NCI-H2081 treated with DMSO at 0.1 percent for 48 hours (cell line): ENCODE measurements at places on chromosomes 1 and 21.
A peak's percentile ranks its signal among the peaks of the same experiment; 100 is the strongest.

DNA sequence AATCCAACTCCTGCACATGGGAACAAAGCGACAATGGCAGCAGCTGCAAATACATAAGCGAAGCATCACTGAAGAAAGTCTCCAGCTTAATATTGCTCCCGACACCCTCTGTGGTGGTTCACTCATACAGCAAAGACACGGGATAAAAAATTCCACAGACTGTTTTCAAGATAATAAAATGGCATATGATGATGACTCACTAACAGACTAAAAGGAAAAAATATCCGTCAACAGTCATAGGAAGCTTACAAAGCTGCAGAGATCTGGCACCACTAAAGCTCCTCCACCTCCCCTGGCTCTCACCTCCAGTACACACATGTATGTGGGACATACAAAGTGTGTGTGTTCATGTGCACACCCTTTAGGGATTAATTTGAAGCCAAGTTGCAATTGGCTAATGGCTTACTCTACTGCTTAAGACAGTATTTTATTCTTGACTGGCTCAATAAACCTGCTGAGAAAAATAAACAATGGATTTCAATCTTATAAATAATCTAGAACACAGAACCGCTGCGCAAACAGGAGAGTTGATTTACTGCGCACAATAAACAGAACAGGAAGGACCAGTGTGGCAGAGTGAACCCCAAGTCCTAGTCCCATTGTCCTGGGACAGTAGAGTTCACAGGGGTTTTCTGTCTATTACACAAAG is 94.4 kb downstream of the SLC45A1 start:
- no peak for DNase-seq

DNA sequence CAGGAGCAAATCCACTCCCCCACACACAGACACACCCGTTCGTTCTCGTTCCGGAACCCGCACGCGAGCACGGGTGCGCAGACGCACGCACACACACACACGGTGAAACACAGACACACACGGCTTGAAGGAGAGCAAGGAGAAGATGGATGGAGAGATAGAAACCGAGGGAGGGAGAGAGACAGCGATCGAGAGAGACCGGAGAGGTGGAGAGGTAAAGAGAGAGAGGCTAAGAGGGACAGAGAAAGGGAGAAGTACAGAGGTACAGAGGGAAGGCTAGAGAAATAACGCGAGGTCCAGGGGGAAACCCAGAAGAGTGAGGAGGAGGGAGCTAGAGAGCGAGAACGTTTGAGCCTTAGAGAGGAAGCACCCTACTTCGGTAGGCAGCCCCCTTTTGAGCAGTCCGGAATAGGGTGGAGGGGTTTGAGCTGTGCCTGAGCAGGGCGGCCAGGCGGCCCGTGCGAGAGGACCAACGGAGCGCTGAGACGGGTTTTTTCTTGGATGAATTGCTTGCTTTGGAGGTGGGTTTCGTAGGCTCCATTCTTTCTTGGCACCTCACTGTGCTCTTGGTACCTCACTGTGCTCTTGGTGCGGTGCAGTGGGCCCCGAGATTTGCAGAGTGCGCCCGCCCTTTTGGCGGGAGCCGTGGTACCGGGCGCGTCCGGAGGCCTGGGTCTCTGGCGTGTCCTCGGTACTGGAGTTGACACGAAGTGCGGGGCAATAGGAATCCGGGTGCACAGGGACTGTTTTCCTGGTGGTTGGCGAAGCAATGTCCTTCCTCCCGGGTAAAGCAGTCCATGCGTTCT is 88.4 kb upstream of the RHOU start:
- DNase-seq = no peak

DNA sequence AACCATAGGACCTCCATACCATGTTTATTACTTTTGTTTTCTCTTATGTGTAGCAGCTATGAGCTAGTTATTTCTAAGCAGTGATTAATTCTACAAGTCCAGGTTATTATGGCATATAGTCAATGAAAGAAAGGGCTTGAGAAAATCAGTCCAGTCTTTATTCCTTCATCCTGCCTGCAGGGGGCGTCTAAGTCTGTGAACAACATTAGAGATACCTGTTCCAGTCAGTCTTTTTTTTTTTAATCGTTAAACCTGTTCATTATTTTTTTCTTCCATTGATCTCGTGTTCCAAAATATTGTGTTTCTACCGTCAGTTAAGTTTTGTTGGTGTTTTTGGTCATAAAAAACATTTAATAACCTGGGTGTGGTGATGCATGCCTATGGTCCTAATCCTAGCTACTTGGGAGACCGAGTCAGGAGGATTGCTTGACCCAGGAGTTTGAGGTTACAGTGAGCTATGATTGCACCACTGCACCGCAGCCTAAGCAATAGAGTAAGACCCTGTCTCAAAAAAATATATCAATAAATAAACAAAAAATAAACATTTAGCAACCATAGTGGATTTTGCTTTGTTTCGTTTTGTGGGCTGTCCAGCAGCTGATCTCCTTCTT is 29.4 kb upstream of the CD2 start:
- peak; percentile 19 for DNase-seq

GRCh38 chr1:206742719-206743383 is 27.7 kb upstream of the IL19 start:
- DNase-seq = no peak

GRCh38 chr1:69082312-69082711 is 485.4 kb upstream of the LRRC7 start:
- DNase-seq = no peak
